ENCODE measurements at places on chromosomes 16 and 17. TPM values are rescaled to one million over a fixed set of nuclear protein-coding genes. Genes with fewer than 3 reads are reported as not detected.

- peaks cover 9% of the 10 kb centered on the region for H3K36me3 ChIP-seq
- no peak overlapping the region for H3K4me3 ChIP-seq
- H3K27me3 ChIP-seq, result peaks cover 40% of the 10 kb centered on the region
- H3K27ac ChIP-seq, result peak overlapping the region; percentile 25
- no peak for DNase-seq
Observed at GRCh38 chr17:74746922-74747321, 1.5 kb upstream of the NHERF1 start.

The CCDC144A gene
- 1.8 TPM for polyA plus RNA-seq

DNA sequence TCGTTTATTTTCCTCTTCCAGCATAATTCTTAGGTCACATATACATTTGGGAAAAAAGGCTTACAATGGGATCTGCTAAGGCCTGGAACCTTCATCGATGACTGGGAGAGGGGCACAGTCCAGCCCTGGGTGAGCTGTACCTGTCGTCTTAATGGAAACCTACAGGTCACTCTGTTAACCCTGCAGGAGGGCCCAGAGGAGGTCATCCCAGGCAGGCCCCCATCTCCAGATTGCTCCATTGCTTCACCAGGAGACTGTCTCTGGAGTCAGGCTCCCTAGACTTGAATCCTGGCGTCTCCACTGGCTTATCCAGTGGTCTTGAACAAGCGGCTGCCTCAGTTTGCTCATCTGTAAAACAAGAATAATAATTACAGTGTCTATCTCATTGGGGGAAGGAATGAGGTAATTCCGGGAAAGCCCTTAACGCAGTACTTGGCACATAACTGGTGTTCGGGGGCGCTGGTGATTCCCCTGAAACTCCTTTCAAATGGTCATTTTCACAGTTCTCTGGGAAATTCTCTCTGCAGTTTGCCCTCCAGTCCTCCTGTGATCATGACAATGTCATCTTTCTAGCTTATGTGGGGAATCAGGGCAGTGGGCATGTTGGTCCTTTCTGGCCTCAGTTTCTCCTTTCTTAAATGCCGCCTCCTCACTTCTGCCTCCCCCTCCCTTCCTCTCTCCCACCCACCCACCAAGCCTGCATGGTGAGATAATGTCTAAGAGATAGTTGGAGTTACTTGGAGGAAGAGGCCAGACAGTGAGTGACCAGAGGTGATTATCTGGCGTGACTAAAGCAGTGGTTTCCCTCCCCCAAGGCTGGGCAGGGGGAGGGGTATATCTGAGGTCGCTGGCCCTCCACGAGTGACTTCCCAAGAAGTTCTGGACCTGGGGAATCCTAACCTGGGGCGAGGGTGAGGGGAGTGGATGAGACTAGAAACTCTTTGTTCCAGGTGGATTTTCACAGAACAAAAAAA is 31.3 kb upstream of the TAC4 start:
- H3K4me3 ChIP-seq, result no peak overlapping the region
- DNase-seq, result no peak
- H3K27ac ChIP-seq, result no peak overlapping the region

- H3K4me1 ChIP-seq, result peaks cover 60% of the 10 kb centered on the region
- H3K36me3 ChIP-seq, result peaks cover 72% of the 10 kb centered on the region
- no peak overlapping the region for H3K4me3 ChIP-seq
- DNase-seq, result peak; percentile 49
Observed at GRCh38 chr17:74827800-74828199, 31.9 kb downstream of the GRIN2C start.

The MYL11 gene
- polyA plus RNA-seq, result 1.4 TPM

- peaks cover 56% of the 10 kb centered on the region for H3K4me1 ChIP-seq
- peak overlapping the region; percentile 18 for H3K4me3 ChIP-seq
- H3K36me3 ChIP-seq, result no peaks in the 10 kb centered on the region
Observed at GRCh38 chr17:79811011-79811867, 14.4 kb upstream of the CBX8 start.

- peak; percentile 52 for DNase-seq
- H3K4me1 ChIP-seq, result no peaks in the 10 kb centered on the region
- no peaks in the 10 kb centered on the region for H3K27me3 ChIP-seq
Observed at GRCh38 chr17:55348749-55349354, 72.8 kb downstream of the MMD start.

DNA sequence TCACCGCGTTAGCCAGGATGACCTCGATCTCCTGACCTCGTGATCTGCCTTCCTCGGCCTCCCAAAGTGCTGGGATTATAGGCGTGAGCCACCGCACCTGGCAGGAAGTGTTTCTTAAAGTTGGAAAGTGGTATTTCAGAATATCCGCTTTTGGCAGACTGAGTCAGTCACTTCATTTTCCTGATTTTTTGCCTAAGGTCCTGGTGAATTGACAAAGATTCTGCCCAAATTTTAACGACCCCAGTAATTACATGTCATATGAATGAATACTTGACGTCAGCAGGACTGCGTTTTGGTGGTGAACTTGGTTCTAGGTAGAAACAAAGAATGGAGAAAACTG is 4.5 kb upstream of the BRCA1 start:
- DNase-seq, result no peak
- H3K4me1 ChIP-seq, result peaks cover 13% of the 10 kb centered on the region
- no peak overlapping the region for H3K4me3 ChIP-seq
- H3K27me3 ChIP-seq, result no peaks in the 10 kb centered on the region

- no peak for DNase-seq
- peaks cover 16% of the 10 kb centered on the region for H3K4me1 ChIP-seq
- H3K27ac ChIP-seq, result no peak overlapping the region
- no peaks in the 10 kb centered on the region for H3K36me3 ChIP-seq
Observed at GRCh38 chr17:77744066-77744988, 214.2 kb upstream of the TNRC6C start.

DNA sequence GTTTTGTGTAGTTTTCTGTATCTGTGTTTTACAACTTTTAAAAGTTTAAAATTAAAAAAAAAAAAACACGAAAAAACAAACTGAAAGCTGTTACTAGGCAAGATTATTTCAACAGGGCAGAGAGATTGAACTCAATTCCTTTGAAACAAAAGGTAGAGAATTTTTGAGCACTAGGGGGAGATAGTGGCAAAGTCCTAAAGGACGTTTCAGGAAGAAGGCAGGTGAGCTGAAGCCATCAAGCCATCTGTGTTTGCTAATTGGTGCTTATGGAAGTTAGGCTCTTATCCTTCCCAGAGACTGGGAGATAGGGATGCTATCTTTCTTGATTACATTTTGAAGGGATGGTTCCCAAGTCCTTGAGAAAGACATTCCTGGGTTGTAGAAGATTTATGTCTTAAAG is 70.6 kb upstream of the CLEC3A start:
- no peak overlapping the region for H3K27ac ChIP-seq
- peaks cover 4% of the 10 kb centered on the region for H3K4me1 ChIP-seq
- no peaks in the 10 kb centered on the region for H3K27me3 ChIP-seq
- no peak overlapping the region for H3K4me3 ChIP-seq
- H3K36me3 ChIP-seq, result no peaks in the 10 kb centered on the region

DNA sequence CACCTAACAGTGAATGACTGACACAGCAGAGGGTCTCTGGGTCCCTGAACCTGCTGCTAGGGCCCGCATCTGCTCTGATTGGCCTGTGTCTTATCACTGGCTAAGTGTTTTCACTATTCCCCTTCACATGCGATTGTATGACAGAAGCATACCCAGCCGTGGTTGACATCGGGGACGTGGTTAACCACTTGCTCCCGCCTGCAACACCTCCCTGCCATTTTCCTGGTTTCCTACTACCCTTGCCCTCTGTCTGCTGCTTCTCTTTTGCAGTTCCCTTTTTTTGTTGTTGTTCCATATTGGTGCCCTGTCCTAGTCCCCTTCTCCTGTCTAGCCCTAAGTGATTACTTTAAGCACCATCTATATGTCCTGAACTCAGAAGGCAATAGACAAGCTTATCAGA is 177.0 kb downstream of the RGS9 start:
- H3K27ac ChIP-seq, result no peak overlapping the region
- H3K27me3 ChIP-seq, result no peaks in the 10 kb centered on the region
- H3K4me1 ChIP-seq, result no peaks in the 10 kb centered on the region
- no peak for DNase-seq
- H3K36me3 ChIP-seq, result no peaks in the 10 kb centered on the region
- no peak overlapping the region for H3K4me3 ChIP-seq

Measured in spinal cord (tissue), 10 donors.